ENCODE measurements at places on chromosomes 5 and 9.
A peak's percentile ranks its signal among the peaks of the same experiment; 100 is the strongest.

DNA sequence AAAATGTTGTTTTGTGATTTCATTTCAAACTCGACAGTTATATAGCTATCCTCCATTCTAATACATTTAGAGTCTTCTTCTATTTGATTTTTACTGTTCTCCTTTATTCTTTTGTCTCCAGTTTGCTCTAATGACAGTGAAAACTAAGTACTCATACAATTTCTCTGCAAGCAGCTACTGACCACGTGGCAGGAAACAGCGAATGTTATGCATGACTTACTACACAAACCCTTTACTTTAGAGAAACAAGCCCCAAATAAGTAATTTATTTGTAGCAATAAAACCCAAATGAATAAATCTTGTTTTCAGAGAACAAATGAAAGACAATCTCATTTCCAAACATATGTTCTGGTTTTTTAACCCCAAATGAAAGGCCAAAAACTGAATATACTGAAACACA is 41.9 kb downstream of the CDH6 start:
- no peak for DNase-seq

GRCh38 chr5:100590867-100591266 is 55.7 kb downstream of the FAM174A start:
- DNase-seq, result no peak

GRCh38 chr9:34250721-34251120 is 71.9 kb downstream of the UBAP1 start:
- no peak for DNase-seq

DNA sequence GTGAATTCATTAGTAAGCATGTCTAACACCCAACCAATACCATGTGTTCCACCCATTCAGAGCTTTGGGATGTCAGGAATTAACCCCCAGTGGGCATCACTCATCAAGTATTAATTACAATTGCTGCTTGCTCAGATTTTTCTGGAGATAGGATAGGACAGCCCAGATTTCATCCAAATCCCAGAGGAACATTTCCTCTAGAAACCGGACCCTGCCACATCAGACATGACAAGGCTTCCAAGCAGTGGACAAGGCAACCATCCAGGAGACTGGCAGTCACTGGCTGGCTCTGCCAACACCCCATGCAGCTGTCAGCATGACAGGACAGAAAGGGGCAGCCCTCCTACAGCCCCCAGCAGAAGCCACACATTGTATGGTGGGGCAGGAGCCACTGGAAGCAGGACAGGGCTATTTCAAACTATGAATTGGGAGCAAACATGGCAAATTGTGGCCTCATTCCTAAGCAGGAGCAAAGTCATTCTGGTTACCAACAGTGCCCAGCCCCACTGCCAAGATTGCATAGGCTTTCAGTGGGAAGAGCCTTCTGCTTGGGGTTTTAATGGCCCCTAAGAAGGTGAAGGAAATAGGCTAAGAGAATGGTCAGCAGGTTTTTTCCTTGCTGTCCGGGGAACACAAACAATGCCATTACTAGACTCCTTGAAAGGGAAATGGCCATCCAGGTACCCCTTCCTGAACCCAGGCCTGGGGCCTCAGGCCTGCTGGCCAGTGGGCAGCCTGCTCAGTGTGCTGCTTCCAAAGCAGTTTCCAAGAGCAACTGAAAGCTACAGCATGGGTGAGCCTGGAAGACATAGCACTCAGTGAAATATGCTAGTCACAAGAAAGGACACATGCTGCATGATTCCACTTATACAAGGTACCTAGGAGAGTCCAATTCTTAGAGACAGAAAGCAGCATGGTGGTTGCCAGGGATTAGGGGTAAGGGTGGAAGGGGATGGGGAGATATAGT is 294.7 kb upstream of the SLC30A5 start:
- no peak for DNase-seq

- DNase-seq, result no peak
These were observed 176.6 kb downstream of the CACNA1B start for GRCh38 chr9:138053996-138054752.

GRCh38 chr9:81890104-81890503 is 38.1 kb upstream of the SPATA31D4 start:
- no peak for DNase-seq

- no peak for DNase-seq
These were observed 117.4 kb downstream of the MLLT3 start for GRCh38 chr9:20504930-20505329.

DNA sequence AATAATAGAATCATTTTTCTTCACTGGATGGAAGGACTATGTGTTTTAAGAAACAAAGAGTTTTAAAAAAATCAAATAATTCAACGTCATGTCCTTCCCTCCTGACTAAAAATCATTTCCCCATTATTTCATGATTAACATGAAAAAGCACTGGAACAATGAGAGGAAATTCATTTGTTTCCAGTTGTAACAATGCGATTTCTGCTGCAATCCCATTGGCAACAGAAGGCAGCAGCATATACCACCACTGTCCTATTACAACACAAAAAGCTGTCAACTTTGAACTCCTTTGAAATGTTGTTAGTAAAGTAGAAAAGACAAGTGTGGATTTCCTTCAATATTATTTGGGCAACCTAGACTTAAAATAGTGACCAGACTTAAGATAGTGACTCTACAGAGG is 3.1 kb downstream of the C5orf63 start:
- DNase-seq, result no peak

DNA sequence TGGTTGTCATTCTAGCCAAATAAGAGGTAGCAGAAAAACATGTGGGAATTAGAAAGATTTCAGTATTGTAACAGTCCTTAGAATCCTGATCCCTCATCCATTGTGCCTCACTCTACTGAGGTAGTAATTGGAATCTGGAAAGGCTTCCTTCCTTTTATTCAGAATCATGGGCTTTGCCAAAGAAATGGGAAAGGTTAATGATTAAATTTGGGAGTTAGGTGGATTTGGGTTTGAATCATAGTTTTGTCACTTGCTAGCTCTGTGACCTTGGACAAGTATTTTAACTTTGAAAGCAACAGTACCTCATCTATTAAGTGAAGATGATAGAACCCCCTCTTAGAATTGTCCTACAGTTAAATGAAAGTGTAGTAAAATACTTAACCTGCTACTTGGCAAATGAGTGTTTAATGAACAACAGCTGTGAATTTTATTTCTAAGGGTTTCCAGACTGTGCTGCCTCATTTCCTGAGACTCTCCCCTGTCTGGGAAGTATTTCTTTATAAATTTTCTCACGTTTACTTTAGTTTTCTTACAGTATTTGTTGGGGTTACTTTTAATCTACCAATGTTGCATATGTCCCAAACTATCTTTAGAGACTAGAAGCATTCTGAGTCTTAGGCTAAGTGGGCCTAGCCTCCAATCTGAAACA is 11.7 kb downstream of the SPDL1 start:
- DNase-seq, result no peak

DNA sequence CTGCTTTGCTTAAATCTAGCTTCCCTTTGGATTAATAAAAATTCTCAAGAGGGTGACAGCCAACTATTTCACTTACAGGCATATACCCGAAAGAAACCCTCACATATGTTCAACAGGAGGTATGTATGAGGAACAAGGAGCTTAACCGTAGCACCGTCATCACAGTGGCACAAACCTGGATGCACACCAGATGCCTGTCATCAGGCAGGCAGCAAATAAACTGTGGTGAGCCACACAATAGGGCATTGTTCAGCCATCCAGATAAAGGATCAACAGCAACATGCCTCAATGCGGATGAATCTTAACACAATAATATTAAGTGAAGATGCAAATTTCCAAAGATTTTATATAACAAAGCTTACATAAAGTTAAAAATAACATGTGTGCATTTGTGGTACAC is 5.5 kb upstream of the TNFSF15 start:
- DNase-seq, result no peak

- no peak for DNase-seq
These were observed 75.7 kb upstream of the GLIS3 start for GRCh38 chr9:4375424-4376200.

DNA sequence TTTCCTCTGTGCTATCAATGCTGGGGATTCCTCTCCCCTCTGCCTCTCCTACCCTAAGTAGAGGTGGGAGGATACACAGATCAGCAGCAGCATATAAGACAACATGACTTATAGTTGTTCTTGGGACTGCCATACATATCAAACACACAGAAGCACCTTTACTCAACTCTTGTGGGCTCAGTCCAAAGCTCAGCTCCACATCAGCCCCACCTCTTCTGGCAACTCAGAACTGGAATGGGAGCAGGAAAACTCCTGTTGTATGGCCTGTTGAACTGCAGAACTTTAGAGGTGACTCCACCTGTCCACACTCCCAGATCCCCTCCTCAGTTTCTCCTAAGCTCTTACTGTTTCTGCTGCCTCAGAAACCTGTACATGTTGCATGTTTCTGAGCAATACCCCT is 127.8 kb downstream of the SV2C start:
- DNase-seq, result no peak

DNA sequence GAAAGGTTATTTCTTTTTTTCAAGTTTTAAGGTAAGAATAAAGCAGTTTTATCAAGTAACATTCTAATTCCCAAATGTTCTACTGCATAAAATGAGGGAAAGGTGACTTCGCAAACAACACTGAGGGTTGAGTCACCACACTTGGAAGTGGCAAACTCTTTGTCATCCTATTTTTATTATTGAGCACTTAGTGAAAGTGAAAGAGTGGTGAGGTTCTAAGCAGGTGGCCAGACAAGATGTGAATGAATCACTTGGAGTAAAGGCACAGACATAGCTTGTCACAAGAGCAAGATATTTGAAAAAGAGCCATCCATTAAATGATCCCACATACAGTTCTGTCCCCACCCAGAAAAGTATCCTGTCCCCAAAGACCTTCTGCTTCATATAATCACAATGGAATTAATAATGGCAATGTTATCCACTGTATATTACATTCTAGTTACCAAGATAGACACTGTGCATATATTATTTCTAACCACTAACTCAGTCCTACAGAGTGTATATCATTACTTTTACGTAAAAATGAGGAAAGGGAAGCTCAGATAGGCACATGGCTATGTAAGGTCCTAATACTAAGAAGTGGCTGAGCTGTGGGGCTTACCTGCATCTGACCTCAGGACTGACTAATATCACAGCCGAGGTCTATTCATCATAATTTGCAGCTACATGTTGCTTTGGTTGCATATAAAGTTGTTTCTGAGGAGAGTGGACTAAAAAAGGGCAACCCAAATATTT is 730.4 kb upstream of the MEF2C start:
- no peak for DNase-seq

DNA sequence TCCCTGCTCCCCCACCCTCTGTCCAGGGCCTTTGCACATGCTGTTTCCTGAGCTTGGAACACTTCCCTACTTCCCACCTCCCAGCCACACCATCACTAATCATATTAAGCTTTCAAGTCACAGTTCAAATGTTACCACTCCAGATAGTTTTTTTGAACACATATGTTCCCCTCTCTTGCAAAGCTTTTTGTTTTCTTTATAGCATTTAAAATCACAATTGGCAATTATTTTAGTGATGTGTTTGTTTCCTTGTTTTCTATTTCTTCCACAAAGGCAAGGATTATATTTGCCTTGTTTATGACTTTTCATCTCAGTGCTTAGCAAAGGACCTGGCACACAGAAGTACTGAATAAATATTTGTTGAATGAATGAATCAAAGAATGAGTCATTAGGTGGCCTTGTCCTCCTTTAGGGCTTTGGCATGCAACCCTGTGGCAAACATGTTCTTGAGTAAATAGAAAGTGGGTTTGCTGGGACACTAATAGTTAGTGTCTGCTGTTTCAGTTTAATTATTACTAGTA is 386.8 kb downstream of the FGF10 start:
- DNase-seq, result no peak

GRCh38 chr9:81906671-81907070 is 21.6 kb upstream of the SPATA31D4 start:
- DNase-seq, result no peak

- DNase-seq, result no peak
These were observed 13.1 kb downstream of the MARCHF6 start for GRCh38 chr5:10366310-10367272.

DNA sequence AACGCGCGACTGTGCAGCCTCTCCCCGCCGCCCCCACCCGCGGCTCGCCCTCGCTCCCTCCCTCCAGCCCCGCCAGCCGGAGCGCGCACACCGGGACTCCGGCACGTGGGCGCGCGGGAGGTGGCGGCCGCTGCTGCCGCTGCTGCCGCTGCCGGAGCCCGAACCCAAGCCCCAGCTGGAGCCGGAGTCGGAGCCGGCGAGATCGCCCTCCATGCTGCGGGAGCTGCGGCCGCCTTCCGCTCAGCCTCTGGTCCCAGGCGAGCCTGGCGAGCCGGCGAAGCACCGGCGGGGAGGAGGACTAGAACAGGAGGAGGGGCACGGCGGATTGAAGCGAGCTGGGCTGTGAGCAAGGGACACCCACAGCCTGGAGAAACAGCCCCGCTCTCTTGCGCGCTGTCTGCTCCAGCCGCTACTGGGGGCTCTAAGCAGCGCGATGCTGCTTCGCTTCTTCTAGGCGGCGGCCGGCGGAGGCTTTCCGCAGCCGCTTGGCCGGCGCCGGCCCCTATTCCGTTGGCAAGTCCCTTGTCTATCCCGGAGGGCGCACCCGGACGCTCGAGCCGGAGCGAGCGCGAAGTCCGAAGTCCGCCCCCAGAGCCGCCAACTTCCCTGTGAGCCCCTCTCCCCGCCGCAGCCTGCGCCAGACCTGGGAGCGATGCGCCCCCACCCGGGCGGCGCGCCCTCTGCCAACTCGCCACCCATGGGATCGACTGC is 598.7 kb upstream of the SGCD start:
- DNase-seq, result no peak

- DNase-seq, result no peak
These were observed 3.4 kb upstream of the ABO start for GRCh38 chr9:133278161-133279114.

DNA sequence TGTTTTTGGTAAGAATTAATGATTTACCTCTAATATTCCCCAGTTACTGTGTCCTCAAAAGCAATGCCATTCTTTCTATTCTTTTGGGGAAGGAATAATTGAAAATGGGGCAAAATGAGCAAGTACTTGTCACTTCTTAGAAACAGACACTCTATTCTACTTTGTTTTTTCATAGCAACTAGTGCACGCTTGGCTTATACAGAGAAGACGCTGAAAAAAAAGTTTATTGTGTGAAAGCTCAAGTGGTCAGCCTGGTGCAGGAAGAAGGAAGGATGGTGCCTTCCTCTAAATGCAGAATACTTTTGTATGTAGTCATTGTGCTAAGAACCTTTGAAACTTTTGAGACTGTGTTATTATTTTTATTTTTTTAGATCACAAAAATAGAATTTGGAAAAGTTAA is 29.6 kb downstream of the ANKDD1B start:
- DNase-seq, result no peak

GRCh38 chr5:42949348-42950115 is 90.6 kb downstream of the ANXA2R start:
- peak; percentile 63 for DNase-seq

DNA sequence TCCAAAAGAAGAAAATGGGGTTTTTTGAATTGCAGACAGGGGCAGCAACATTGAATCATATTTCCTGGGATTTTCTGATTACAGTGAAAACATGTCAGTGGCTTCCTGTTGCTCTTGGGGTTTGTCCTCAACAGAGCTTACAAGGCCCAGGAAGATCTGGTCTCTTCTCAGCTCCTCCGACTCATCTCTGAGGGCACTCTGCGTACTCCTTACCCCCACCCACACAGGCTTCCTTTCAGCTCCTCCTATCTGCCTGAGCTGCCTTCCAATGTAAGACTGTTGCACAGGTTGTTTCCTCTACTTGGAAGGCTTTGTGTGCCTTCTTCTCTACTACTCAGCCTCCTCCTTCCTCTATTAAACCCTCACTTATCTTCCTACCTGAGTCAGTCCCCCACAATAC is 245.1 kb upstream of the MEF2C start:
- DNase-seq, result no peak

GRCh38 chr5:964821-965220 is 43.8 kb upstream of the NKD2 start:
- no peak for DNase-seq
